T-cell (primary cell): ENCODE measurements at places on chromosomes 11 and 22.

GRCh38 chr22:27811778-27812177 lies 10.2 kb upstream of the MN1 start:
- H3K36me3 ChIP-seq = no peaks in the 10 kb centered on the region
- H3K27ac ChIP-seq = no peak overlapping the region
- H3K27me3 ChIP-seq = peaks cover 25% of the 10 kb centered on the region
- no peak overlapping the region for H3K4me3 ChIP-seq
- H3K4me1 ChIP-seq = no peaks in the 10 kb centered on the region

- H3K36me3 ChIP-seq = no peaks in the 10 kb centered on the region
- H3K4me1 ChIP-seq = no peaks in the 10 kb centered on the region
- no peaks in the 10 kb centered on the region for H3K27me3 ChIP-seq
Measured at GRCh38 chr11:69791276-69792180, 16.4 kb upstream of the FGF4 start.

GRCh38 chr11:31050061-31050765 lies 319.3 kb downstream of the DCDC1 start:
- H3K4me3 ChIP-seq = no peak overlapping the region
- H3K27ac ChIP-seq = no peak overlapping the region
- no peak for DNase-seq
- H3K36me3 ChIP-seq = no peaks in the 10 kb centered on the region

DNA sequence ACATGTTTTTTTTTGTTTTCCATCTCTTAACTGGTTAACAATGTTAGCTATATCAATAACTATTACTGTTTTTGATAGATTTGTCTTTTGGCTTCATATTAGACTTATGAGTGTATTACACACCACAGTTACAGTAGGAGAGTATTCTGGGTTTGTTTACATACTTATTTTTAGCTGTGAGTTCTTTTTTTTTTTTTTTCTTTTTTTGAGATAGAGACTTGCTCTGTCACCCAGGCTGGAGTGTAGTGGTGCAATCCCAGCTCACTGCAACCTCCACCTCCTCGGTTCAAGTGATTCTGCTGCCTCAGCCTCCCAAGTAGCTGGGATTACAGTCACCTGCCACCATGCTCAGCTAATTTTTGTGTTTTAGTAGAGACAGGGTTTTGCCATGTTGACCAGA lies 28.0 kb downstream of the CNTF start:
- no peak overlapping the region for H3K27ac ChIP-seq
- DNase-seq = no peak
- no peaks in the 10 kb centered on the region for H3K4me1 ChIP-seq
- H3K27me3 ChIP-seq = no peaks in the 10 kb centered on the region
- H3K36me3 ChIP-seq = no peaks in the 10 kb centered on the region

DNA sequence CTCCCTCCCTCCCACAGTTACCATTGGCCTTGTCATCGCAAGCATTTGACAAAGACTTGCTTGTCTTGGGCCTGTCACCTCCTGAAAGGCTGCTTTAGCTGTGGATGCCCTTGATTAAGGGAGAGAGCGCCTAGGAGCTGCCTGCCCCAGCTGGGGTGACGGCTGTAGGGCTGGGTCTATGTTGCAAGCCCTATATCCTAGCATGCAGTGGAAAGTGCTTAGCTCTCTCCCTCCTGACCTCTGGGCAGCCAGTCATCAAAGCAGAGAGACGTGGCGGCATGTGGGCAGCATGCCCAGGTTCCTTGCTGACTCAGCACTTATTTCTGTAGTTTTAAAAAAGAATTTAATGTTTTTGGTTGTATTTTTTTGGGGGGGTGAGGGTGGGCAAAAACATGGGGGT lies 75.9 kb downstream of the BARX2 start:
- no peaks in the 10 kb centered on the region for H3K4me1 ChIP-seq
- no peak overlapping the region for H3K27ac ChIP-seq
- H3K27me3 ChIP-seq = peaks cover 5% of the 10 kb centered on the region
- DNase-seq = no peak
- H3K4me3 ChIP-seq = no peak overlapping the region
- H3K36me3 ChIP-seq = no peaks in the 10 kb centered on the region

GRCh38 chr11:47161134-47161854 lies 15.4 kb downstream of the ARFGAP2 start:
- no peaks in the 10 kb centered on the region for H3K27me3 ChIP-seq
- H3K4me3 ChIP-seq = no peak overlapping the region
- peak; percentile 57 for DNase-seq

- no peaks in the 10 kb centered on the region for H3K36me3 ChIP-seq
- H3K4me3 ChIP-seq = no peak overlapping the region
- no peaks in the 10 kb centered on the region for H3K27me3 ChIP-seq
Measured at GRCh38 chr22:33130473-33130872, 72.3 kb upstream of the SYN3 start.

- peaks cover 18% of the 10 kb centered on the region for H3K36me3 ChIP-seq
- H3K27ac ChIP-seq = peak overlapping the region; percentile 91
- H3K4me1 ChIP-seq = peaks cover 8% of the 10 kb centered on the region
- peak overlapping the region; percentile 97 for H3K4me3 ChIP-seq
- H3K27me3 ChIP-seq = peaks cover 6% of the 10 kb centered on the region
Measured at GRCh38 chr11:72112978-72113808, 698 bp upstream of the ANAPC15 start.

DNA sequence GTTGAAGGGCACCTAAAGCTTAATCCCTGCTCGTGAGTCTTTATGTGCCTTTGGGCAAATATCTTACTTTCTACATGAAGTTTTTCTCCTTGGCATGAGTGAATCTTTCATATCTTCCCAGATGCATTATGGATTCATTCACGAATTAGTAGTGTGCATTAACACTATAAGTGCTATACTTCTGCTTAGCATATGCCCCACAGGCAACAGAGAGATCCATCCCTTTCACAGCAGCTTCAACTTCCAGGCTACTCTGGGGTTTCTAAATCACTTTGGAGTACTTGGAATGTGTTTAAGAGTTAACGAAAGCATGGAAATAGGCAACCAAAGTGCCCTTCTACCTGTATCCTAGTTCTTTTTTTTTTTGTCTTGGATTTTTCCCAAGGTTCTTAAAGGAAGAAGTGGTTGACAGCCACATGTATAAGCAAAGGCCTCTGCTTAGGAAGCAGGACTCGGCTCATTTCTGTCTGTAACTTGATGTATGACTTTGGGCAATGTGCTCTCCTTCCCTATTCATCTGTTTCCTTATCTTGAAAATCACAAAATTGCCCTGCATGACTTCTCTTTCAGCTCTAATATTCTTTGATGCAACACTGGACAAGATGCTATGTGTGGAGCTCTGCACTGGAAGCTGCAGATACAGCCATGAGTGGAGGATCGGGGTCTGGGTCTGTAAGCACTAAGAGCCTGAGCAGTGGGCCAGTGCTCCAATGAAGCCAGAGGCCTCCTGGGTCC lies 54.5 kb upstream of the ME3 start:
- no peak overlapping the region for H3K27ac ChIP-seq
- H3K27me3 ChIP-seq = no peaks in the 10 kb centered on the region
- H3K4me1 ChIP-seq = no peaks in the 10 kb centered on the region

GRCh38 chr11:24181395-24182047 lies 315.3 kb upstream of the LUZP2 start:
- H3K27ac ChIP-seq = no peak overlapping the region
- H3K4me3 ChIP-seq = no peak overlapping the region
- no peaks in the 10 kb centered on the region for H3K36me3 ChIP-seq
- H3K4me1 ChIP-seq = no peaks in the 10 kb centered on the region
- H3K27me3 ChIP-seq = no peaks in the 10 kb centered on the region
- DNase-seq = no peak

DNA sequence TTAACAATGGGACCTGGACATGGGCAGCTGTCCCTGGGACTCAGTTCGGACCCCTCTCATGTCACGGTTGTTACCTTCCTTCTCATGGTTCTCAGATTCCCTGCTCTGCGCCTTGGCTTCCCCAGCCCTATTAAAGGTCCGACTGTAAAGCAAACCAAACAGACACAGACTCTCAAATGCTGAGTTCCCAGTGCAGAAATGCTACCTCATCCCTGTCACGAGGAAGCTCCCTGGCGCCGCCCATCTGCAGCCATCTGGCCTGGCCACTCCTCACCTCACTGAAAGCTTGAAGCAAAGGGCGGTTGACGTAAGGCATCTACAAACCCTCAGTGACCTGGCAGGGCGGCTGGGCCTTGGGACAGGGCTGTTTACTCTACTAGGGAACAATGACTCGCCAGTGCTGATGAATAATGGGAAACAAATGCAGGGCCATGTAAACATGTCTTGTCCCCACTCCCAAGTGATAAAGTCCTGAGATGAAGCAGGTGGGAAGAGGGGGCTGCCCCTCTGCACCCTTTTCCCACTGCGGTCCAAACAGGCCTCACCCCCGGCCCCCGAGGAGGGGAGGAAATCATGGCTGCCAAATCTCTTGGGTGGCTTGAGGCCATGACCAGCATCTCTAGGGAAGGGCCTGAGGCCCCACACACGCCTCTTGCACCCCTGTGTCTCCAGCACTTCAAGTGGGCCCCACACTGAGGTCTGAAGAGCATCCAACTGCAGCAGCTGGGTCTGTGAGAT lies 49.3 kb downstream of the SCUBE1 start:
- no peaks in the 10 kb centered on the region for H3K36me3 ChIP-seq
- H3K4me1 ChIP-seq = no peaks in the 10 kb centered on the region
- no peak overlapping the region for H3K27ac ChIP-seq
- H3K27me3 ChIP-seq = no peaks in the 10 kb centered on the region
- no peak overlapping the region for H3K4me3 ChIP-seq
- no peak for DNase-seq

DNA sequence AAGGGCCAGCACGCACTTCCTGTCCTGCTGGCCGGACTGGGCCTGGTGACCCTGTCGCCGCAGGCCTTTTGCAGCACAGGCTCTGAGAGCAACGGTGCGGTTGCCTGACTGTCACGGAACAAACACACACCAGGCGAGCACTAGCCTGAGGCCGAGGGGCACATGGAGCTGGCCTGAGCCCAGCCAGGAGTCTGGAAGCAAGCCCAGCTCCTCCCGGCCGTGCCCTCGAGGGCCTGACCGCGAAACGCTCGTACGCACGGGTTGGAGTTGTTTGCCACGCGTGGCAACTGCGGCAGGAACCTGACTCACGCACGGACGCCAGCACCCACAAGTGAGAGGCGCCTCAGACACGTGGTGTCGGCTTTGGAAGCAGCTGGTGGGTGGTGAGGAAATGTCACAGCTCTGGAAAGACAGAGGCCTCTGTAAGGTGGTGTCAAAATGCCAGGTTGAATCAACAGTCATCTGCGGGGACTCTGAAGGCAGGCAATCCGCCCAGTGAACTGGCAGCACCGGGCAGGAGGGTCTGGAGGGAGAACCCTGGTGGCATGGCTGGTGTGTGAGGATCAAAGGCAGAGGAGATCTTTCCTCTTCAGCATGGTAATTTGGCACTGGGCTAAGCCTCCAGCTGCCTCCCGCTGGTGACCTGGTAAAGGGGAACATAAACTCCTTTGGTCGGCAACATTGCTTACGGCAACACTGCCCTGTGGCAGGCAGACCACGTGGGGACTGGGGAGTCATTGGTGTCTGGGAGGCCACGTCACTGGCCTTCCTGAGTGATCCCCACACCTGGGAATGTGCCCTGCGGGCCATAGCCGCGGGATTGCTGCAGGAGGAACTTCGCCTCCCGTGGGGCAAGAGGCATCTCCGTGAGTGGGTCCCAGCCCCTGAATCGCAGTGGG lies 15.3 kb upstream of the IL17REL start:
- H3K36me3 ChIP-seq = no peaks in the 10 kb centered on the region
- H3K27me3 ChIP-seq = no peaks in the 10 kb centered on the region
- no peak overlapping the region for H3K4me3 ChIP-seq
- H3K4me1 ChIP-seq = no peaks in the 10 kb centered on the region
- no peak overlapping the region for H3K27ac ChIP-seq

DNA sequence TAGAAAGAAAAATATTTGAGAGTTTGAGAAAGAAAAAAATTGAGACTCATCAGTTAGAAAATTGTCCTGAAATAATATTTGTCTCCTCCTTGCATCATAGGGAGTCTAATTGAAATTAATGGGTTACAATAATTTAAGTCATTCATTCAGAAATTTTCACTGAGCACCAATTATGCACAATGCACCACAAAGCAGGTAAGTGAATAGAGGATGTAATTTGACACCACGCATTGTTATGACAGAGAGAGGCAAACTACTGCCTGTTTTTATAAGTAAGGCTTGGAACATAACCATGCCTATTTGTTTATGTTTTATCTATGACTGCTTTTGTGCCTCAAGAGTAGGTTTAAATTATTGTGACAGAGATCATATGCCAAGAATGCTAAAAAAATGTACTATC lies 537.9 kb upstream of the FAT3 start:
- no peak for DNase-seq
- H3K4me3 ChIP-seq = no peak overlapping the region
- no peaks in the 10 kb centered on the region for H3K36me3 ChIP-seq
- H3K4me1 ChIP-seq = no peaks in the 10 kb centered on the region
- H3K27ac ChIP-seq = no peak overlapping the region

- no peak overlapping the region for H3K27ac ChIP-seq
- H3K36me3 ChIP-seq = no peaks in the 10 kb centered on the region
- no peaks in the 10 kb centered on the region for H3K27me3 ChIP-seq
- no peaks in the 10 kb centered on the region for H3K4me1 ChIP-seq
- H3K4me3 ChIP-seq = no peak overlapping the region
Measured at GRCh38 chr11:69501891-69502860, 20.7 kb downstream of the LINC01488 start.

DNA sequence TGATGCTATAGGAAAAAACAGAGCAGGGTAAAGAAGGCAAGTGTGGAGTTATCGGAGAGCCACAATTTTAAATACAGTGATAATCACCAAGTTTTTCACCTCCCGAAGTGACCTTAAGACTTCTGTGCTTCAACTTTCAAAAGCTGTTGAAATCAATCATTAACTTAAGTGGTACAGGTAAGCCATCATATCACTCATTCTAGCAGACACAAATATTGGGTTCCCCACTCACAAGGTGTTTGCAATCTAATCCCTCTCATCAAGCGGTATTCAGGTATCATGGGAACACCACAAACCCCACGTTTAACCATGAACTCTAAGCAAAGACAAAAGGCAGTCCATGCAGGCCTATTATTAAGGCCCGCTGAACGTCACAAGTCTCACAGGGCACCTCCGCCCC lies 26.8 kb downstream of the LARGE1 start:
- H3K27me3 ChIP-seq = no peaks in the 10 kb centered on the region
- no peaks in the 10 kb centered on the region for H3K4me1 ChIP-seq
- DNase-seq = no peak
- no peak overlapping the region for H3K4me3 ChIP-seq
- no peak overlapping the region for H3K27ac ChIP-seq
